Hepatocyte (in vitro differentiated cells): ENCODE measurements at places on chromosomes 13 and 19. TPM values are rescaled to one million over a fixed set of nuclear protein-coding genes. Genes with fewer than 3 reads are reported as not detected.

MIA gene
- total RNA-seq: 0.88 TPM in 1 of 2 replicates, not detected in the other

BRCA2 gene
- 2.4 and 2.8 TPM in 2 replicates for total RNA-seq

RFPL4AL1 gene
- total RNA-seq: not detected in 2 replicates

RNF17 gene
- total RNA-seq: not detected in 2 replicates

NPAS1 gene
- 0.20 and 0.23 TPM in 2 replicates for total RNA-seq

MUC16 gene
- total RNA-seq: 2.5 and 3.2 TPM in 2 replicates

PAN3 gene
- 23.5 and 29.8 TPM in 2 replicates for total RNA-seq

TNFRSF19 gene
- total RNA-seq: 22.7 and 25.3 TPM in 2 replicates

ECSIT gene
- total RNA-seq: 32.5 and 36.3 TPM in 2 replicates

DNA sequence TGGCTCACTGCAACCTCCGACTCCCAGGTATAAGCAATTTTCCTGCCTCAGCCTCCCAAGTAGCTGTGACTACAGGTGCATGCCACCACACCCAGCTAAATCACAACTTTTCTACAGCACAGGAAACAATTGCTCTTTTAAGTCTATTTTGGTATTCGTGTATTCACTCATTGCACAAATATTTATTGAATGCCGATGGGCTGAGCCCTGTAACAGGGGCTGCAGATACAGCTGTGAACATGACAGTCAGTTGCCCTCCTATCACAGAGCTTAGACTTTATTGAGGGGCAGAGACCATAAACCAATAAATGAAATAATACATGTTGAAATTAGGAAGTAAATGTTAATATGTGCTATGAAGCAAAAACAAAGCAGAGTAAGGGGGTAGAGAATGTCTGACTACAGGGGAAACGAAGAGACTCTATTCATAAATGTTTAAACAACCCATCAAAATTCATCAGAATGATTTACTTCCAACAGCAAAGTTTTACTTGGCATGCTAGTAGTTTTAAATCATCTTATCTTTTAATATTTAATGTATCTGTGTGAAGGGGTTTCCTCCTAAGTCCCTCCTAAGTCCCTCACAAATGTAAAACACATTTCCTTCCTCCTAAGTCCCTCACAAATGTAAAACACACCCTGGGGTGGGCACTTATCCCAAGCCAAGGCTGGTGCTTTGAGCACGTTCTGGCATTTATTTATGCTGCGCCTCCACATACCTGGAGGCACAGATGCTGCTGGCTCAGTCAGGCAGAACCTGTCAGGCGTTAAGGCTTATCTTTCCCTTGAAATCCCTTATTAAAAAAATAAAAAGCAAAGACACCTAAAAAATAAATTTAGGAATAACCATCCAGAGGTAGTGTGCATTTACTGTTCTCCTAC, 140.8 kb downstream of the MIPEP start:
- H3K27ac ChIP-seq: no peak overlapping the region
- H3K36me3 ChIP-seq: no peaks in the 10 kb centered on the region
- no peaks in the 10 kb centered on the region for H3K27me3 ChIP-seq
- DNase-seq: no peak
- peaks cover 33% of the 10 kb centered on the region for H3K4me1 ChIP-seq
- no peak overlapping the region for H3K4me3 ChIP-seq

DNA sequence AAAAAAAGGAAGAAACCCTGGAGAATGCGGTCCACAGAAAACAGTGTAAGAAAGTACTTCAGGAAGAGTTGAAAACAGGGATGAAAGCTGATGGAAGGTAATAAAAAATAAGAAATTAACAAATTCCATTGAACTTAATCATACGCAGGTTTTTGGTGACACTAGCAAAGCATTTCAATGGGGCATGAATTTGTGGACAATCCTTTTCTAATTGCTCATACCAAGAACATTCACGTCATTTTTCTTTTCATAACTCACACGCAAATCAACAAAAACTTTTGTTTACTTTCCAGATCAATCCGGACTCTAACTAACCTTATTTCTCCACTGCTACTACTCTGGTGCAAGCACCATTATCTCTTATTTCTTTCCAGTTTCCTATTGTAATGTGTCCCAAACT, 1195.0 kb downstream of the SLITRK5 start:
- H3K4me1 ChIP-seq: no peaks in the 10 kb centered on the region
- H3K27me3 ChIP-seq: no peaks in the 10 kb centered on the region
- no peaks in the 10 kb centered on the region for H3K36me3 ChIP-seq
- no peak overlapping the region for H3K27ac ChIP-seq

GRCh38 chr19:40542202-40542859, 34.3 kb upstream of the SHKBP1 start:
- H3K36me3 ChIP-seq: no peaks in the 10 kb centered on the region
- DNase-seq: peak; percentile 44
- H3K4me1 ChIP-seq: no peaks in the 10 kb centered on the region
- H3K27me3 ChIP-seq: no peaks in the 10 kb centered on the region

DNA sequence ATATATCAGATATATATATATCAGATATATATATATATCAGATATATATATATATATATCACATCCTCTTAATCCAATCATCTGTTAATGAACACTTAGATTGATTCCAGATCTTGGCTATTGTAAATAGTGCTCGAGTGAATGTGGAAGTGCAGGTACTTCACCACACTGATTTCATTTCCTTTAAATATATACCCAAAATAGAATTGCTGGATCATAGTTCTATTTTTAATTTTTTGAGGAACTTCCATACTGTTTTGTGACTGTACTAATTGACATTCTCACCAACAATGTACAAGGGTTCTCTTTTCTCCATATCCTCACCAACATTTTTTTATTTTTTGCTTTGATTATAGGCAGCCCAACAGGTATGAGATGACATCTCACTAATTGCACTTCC, 277.5 kb downstream of the NHLRC3 start:
- no peak overlapping the region for H3K4me3 ChIP-seq
- no peaks in the 10 kb centered on the region for H3K27me3 ChIP-seq
- no peak overlapping the region for H3K27ac ChIP-seq
- H3K4me1 ChIP-seq: no peaks in the 10 kb centered on the region
- DNase-seq: no peak
- H3K36me3 ChIP-seq: no peaks in the 10 kb centered on the region

- peak; percentile 87 for DNase-seq
- no peaks in the 10 kb centered on the region for H3K4me1 ChIP-seq
- peak overlapping the region; percentile 5 for H3K4me3 ChIP-seq
- H3K27ac ChIP-seq: peak overlapping the region; percentile 23
- no peaks in the 10 kb centered on the region for H3K36me3 ChIP-seq
Observed at GRCh38 chr19:43798546-43799409, 3.5 kb downstream of the LYPD5 start.

- DNase-seq: no peak
- H3K4me1 ChIP-seq: no peaks in the 10 kb centered on the region
- no peak overlapping the region for H3K4me3 ChIP-seq
Observed at GRCh38 chr19:3250675-3251074, 26.2 kb downstream of the CELF5 start.

DNA sequence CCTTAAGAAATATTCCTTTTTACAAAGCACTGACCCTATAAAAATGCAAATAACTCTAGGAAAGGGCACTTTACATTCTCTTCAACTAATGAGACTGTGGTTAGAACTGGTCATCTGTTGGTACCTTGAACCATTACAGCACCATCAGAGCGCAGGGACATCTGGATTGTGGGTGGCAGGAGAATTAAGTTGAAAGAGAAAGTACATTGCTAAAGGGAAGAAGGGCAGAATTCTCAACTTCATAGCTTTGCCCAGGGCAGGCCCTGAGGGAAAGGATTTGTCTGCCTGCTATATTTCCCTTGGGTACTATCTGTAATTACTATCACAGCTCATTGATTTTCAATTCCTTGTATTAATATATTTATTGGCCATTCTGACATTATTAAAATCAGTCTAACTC, 196.8 kb downstream of the KLF12 start:
- H3K36me3 ChIP-seq: no peaks in the 10 kb centered on the region
- no peaks in the 10 kb centered on the region for H3K4me1 ChIP-seq
- H3K27me3 ChIP-seq: no peaks in the 10 kb centered on the region

DNA sequence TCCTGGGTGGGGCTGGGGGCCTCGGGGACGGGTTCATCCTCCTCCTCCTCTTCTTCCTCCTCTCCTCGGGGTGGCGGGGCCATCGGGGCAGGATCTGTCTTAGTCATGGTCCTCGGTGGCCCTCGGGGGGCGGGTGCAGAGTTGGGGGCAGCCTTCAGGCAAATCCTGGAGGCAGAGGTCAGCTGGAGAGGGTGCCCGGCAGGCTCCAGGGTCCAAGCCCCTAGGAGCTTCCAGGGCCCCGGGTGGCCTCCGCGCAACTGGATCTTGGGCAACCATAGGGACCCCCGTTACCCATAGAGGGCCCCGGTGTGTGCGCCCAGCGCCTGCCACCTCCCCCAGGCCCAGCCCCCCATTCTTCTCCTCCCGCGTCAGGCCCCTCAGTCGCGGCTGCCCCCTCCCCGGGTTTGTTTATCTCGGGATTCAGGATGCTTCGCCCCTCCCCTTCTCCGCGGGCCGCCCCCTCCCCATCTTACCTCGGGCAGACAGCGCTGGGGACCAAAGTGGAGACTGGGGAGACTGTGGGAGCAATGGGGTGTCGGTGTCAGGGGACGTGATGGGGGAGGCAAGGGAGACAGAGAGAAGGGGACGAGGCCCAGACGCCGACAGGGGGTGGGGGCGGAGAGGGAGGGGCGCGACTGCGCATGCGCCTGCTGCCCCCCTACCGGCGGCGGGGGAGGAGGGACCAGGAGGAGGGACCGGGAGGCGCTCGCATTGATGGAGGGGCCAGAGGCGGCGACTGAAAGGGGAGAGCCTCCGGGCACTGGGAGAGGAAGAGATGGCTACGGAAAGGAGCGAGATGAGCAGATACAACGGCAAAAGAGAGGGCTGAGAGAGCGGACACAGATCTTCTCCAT, at the start of gene CLIP3:
TSS of gene CLIP3 (minus strand) at position 623 of the 854 bp plus-strand sequence. CDS start at position 107, 516 bp downstream.
- DNase-seq: peak; percentile 79
- H3K4me1 ChIP-seq: peaks cover 3% of the 10 kb centered on the region

DNA sequence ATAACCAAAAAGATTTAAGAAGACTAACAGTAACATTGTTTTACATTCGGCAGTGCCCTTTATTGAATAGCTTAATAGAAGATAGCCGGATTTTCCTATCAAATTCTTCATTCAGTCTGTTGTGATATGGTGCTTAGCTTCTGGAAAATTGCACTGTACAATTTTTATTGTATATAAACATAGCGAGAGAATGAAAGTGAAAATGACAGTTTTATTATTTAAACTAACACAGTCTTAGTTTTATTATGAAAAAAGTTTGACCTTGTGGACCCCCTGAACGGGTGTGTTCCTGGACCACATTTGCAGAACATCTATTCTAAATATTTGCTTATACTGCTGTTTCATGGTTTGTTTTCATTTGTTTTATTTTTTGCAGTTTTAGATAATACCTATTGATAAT, 8.6 kb downstream of the ITM2B start:
- H3K36me3 ChIP-seq: no peaks in the 10 kb centered on the region
- no peak for DNase-seq
- peaks cover 18% of the 10 kb centered on the region for H3K4me1 ChIP-seq
- H3K4me3 ChIP-seq: no peak overlapping the region
- H3K27me3 ChIP-seq: no peaks in the 10 kb centered on the region

- H3K27ac ChIP-seq: peak overlapping the region; percentile 97
- peaks cover 28% of the 10 kb centered on the region for H3K4me1 ChIP-seq
- H3K4me3 ChIP-seq: no peak overlapping the region
- peaks cover 2% of the 10 kb centered on the region for H3K27me3 ChIP-seq
Observed at GRCh38 chr19:35755131-35755549, 1.7 kb downstream of the HSPB6 start.

GRCh38 chr13:90565985-90566713, 781.3 kb upstream of the MIR17HG start:
- H3K4me1 ChIP-seq: no peaks in the 10 kb centered on the region
- DNase-seq: no peak
- no peak overlapping the region for H3K4me3 ChIP-seq
- H3K27me3 ChIP-seq: no peaks in the 10 kb centered on the region

GRCh38 chr13:41133951-41134350, 1.3 kb upstream of the KBTBD6 start:
- H3K4me1 ChIP-seq: peaks cover 15% of the 10 kb centered on the region
- H3K27ac ChIP-seq: no peak overlapping the region
- no peaks in the 10 kb centered on the region for H3K27me3 ChIP-seq
- DNase-seq: no peak
- H3K36me3 ChIP-seq: no peaks in the 10 kb centered on the region

DNA sequence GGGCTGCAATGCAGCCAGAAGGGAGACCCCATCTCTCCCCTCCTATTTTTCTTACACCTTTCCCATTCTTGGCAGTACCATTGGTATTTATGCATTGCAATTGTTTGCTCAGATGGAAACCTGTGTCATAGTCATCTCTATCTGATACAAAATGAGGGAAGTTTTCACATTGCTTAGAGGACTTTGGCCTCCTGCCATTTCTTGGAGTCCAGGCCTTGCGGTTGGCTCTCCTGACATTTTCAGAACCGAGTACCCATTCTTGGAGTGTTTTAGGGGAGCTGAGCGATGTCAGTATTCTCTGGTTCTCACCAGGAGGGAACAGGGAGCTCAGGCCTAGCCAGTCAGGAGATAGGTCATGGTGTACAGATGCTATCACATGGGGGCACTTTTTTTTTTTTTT, 1.5 kb downstream of the SIN3B start:
- DNase-seq: no peak
- H3K27ac ChIP-seq: no peak overlapping the region
- peaks cover 10% of the 10 kb centered on the region for H3K4me1 ChIP-seq
- no peaks in the 10 kb centered on the region for H3K27me3 ChIP-seq
- H3K36me3 ChIP-seq: no peaks in the 10 kb centered on the region
- H3K4me3 ChIP-seq: no peak overlapping the region

DNA sequence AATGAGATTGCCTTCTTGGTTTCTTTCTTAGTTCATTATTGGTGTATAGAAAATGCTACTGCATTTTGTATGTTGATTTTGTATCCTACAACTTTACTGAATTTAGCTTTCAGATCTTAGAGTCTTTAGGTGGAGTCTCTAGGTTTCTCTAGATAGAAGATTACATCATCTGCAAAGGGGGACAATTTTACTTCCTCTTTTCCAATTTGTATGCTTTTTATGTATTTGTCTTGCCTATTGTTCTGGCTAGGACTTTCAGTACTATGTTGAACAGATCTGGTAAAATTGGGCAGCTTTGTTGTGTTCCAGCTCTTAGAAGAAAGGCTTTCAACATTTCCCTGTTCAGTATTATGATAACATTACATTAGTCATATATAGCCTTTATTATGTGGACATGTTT, 101.0 kb upstream of the SPRY2 start:
- H3K27ac ChIP-seq: no peak overlapping the region
- H3K4me1 ChIP-seq: no peaks in the 10 kb centered on the region

GRCh38 chr19:4483385-4483784, 11.3 kb downstream of the HDGFL2 start:
- no peaks in the 10 kb centered on the region for H3K36me3 ChIP-seq
- H3K4me3 ChIP-seq: no peak overlapping the region
- DNase-seq: no peak

GRCh38 chr19:7506385-7507328, 9.2 kb upstream of the ZNF358 start:
- no peaks in the 10 kb centered on the region for H3K27me3 ChIP-seq
- DNase-seq: peak; percentile 64
- no peak overlapping the region for H3K4me3 ChIP-seq
- no peaks in the 10 kb centered on the region for H3K4me1 ChIP-seq
- no peak overlapping the region for H3K27ac ChIP-seq
